Testis (tissue), 5 donors: ENCODE measurements at places on chromosomes 5 and 9. TPM values are rescaled to one million over a fixed set of nuclear protein-coding genes. Genes with fewer than 3 reads are reported as not detected.

The GABRG2 gene
- total RNA-seq: 2.0 TPM

The TRPM3 gene
- 54.3 TPM for total RNA-seq

The COL5A1 gene
- total RNA-seq: 20.8 TPM

The HAVCR2 gene
- 3.2 TPM for total RNA-seq

The AFAP1L1 gene
- 12.6 TPM for total RNA-seq

The ECSCR gene
- total RNA-seq: 2.4 TPM

DNA sequence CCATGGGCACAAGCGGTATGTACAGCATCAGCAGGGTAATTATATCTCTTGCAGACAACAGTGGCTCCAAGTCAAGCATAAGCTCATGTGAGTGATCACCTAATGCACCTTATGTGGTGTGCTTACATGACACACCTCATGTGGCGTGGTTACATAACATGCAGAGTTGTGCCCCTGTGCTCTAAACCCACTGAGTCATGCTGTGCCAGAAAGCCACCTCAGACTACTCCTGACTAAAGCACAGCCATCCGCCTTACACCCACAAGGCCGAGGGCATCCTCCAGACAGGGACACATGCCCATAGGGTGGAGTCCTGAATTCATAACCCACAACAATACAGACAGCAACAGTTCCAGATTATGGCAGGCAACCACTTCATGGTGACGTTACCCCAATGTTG lies 163.7 kb upstream of the SLC30A5 start:
- DNase-seq: no peak

DNA sequence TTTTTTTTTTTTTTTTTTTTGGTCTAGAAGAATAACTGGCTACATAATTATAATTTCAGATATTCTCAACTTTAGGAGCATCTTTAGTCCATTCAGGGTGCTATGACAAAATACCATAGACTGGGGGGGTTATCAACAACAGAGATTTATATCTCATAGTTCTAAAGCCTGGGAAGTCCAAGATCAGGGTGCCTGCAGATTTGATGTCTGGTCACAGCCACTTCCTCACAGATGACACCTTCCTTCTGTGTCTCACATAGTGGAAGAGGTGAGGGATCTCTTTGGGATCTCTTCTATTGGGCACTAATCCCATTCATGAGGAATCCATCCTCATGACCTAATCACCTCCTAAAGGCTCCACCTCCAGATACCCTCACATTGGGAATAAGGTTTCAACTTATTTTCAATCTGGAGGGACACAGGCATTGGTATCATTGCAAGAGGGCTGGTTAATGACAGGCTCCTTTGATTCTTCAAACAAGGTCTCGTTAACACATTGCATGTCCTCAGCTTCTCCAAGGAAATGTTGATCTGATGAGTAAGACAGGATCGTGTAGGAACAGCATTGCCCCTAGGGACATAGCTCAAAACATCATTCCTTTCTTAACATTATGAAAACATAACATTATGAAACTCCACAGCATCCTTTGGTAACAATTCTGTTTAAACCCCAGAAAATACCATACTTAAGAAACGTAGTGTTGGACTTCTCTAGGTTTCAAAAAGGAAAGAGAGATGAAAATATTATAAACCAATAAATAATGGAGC lies 372.4 kb downstream of the SEMA5A start:
- DNase-seq: no peak

DNA sequence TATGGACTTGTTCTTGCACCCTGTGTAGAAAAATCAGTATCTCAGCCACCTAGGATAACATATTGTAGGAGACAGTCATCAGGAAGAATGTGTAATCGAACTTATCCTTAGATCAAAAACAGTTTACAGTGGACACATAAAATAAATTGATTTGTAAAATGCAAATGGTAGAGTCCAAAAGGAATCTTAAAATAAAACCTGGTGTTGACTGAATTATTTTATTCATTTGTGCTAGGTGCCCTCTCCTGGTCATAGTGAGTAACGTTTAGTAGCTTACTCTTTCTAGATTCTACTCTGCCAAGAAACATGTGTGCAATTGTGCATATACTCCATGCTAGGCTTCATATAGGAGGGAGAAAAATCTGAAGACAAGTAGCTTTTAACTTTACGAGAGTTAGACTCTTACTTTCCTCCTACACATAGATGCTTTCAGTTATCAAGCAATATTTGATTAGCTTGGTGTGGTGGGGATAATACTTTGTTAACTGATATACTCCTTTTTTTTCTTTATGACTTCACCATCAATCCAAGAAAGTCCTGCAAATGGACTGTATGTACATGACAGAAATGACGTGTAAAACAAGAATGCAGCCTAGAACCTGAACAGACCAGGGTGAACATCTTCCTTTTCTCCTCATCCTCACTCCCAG lies 23.7 kb upstream of the LOX start:
- no peak for DNase-seq

DNA sequence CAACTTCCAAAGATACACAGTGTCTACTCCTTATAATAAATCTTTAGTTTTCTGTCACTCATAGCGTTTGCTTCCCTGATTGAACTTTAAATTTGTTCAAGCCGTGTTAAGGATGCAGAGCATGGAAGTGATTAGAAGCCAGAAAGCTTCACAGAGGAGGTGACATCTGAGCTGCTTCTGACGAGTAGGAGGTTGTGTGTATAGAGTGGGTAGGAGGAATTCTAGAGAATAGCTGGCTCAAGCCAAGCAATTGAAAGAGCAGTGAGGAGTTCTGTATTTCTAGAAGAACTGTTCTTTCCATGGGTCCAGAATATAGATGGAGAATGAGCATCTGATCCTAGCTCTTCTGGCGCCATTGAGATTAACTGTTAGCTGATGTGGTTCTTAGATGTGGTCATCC lies 6.0 kb downstream of the NUDT2 start:
- DNase-seq: no peak

DNA sequence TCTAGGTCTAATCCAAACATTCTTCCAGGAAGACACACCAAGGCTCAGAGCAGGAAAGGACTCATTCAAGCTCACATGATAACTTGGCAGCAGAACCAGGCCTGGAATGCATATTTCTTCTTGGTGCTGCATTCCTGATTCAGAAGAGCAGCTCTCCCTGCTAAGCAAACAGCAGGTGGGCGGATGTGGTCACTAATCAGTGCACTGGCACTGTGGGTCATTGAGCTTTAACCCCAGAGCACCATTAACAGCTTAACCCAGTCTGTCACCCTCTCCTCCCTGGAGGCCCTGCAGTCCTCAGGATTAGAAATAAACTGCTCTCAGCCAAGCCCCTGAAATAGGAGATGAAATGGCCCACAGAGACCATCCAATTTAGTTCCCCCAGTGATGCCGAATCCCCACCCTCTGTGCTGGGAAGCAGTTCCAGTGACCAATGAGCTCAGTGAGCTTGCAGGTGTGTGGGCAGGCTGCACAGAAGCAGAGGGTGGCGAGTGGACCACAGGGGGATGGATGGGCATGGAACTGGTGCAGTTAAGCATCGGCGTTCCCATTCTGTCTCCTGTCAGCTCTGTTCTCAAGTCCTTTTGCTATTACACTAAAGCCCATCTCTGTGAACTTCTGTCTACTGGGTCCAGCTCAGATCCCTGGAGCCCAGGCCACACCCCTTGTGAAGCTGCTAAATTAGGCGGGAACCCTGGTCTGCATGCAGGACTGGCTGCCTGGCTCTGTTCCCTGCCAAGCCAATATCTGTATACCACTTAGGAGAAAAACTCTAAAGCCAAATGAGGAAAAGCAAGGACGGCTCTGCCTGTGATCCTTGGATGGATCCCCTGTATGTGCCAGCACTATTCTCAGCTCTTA lies 16.6 kb upstream of the MEGF9 start:
- no peak for DNase-seq

- no peak for DNase-seq
Observed at GRCh38 chr5:19534751-19535150, 453.2 kb downstream of the CDH18 start.

GRCh38 chr9:19050637-19051591 lies 1.7 kb downstream of the RRAGA start:
- no peak for DNase-seq

- no peak for DNase-seq
Observed at GRCh38 chr5:136311999-136312398, 53.3 kb downstream of the TRPC7 start.

DNA sequence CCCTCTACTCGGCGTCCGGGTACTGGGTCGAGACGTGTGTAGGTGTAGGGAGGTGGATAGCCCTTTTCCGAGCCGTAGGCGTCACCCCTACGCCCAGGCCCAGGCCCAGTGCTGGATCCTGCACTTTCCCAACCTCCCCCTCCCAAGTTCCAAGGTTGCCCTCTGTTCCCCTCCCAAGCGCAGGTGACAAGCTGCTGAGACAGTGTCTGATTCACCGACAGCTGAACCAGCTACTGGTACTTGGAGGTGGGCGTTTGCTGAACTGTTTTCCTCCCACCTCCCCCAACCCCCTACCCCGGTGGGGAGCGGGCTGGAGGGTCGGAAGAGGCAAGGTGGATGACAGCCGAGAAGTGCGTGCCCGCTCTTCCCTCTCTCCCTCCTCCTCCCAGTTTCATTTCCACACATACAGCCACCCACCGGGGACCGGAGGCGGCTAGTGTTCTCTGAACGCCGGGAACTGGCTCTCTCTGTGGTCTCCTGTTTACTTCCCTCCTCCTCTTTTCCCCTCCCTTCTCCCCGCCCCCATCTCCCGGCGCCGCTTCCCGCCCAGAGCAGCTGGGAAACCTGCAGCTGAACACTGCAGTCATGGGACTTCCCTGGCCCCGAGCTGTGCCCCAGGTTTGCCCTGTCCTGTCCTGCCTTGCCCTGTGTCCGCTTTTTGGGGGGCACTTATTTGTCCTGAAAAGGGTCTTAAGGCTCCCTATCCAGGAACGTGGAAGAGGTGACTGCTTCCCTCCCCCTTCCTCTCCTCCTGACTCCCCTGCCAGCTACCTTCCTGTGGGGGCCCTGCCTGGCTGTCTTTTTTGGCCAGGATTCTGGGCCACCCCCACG lies 6.2 kb upstream of the KLF9 start:
- DNase-seq: peak; percentile 94

GRCh38 chr5:153552886-153553285 lies 62.4 kb downstream of the GRIA1 start:
- no peak for DNase-seq

DNA sequence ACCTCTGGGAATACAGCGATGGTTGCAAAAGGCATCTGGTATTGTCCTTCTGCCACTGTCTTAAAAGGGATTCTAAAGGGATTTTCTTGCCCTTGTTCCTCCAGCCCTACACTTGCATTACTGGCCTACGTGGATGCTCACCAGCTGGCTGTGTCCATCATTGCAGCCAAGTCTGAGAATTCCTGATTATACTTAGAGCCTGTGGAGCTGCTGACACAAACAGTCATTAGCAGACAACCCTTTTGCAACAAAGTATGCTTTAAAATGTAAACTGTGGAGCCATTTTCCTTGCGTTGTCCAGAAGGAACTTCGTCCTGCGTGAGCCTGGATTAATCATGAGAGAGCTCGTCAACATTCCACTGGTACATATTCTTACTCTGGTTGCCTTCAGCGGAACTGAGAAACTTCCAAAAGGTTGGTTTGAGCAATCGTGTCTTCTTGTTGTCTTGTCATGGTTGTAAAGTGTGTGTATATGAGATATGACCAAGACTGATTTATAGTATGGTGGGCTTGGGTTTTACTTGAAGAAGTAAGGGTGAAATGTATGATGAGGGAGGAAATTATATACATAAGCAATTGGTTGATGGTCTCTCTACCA lies at the start of gene MUSK:
Gene MUSK, plus strand, starts transcription at position 222 of the 598 bp plus-strand sequence. Its CDS starts 114 bp downstream, at position 336.
- DNase-seq: no peak

- peak; percentile 21 for DNase-seq
Observed at GRCh38 chr5:108728566-108729241, 19.0 kb upstream of the FER start.

- no peak for DNase-seq
Observed at GRCh38 chr5:114839360-114839759, 330.3 kb downstream of the TRIM36 start.

DNA sequence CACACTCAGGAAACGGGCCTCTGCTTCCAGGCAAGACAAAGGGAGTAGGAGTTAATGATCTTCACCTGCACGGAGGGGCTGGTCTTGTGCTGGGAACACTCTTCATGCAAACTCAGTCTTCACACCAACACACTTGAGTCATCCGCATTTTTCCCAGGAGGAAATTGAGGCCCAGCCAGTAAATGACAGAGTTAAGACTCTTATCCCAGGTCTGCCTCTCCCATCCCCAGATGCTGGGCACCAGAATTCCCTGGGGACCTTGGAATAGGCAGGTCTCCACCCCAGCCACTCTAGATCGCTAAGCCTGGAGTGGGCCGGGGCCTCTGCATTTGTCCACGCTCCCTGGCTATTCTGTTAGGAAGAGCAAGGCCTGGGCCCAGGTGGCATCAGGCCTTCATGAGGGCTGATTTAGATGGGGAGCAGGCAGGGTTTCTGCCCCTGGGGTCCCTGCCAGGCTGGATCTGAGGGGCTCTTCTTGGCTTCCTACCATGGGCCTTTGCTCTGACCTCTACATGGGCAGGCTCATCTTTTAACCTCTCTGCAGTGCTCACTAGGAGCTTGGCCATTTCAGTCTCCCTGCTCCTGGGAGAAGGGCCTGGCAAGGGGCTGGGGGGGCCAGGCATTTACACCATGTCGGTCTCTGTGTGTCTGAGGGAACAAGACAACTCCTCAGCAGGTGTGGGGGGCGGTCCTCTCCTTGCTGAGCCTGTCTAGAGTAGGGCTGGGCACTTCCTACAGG lies 77.3 kb downstream of the AMBP start:
- peak; percentile 10 for DNase-seq
